ENCODE measurements at places on chromosomes 2 and 18. TPM values are rescaled to one million over a fixed set of nuclear protein-coding genes. Genes with fewer than 3 reads are reported as not detected.

The RBM44 gene
- total RNA-seq, result 0.58 TPM

The BOD1L2 gene
- total RNA-seq, result not detected

The CXCR1 gene
- total RNA-seq, result not detected

The SULT1C4 gene
- total RNA-seq, result 5.2 TPM

The FTCDNL1 gene
- total RNA-seq, result 1.6 TPM

DNA sequence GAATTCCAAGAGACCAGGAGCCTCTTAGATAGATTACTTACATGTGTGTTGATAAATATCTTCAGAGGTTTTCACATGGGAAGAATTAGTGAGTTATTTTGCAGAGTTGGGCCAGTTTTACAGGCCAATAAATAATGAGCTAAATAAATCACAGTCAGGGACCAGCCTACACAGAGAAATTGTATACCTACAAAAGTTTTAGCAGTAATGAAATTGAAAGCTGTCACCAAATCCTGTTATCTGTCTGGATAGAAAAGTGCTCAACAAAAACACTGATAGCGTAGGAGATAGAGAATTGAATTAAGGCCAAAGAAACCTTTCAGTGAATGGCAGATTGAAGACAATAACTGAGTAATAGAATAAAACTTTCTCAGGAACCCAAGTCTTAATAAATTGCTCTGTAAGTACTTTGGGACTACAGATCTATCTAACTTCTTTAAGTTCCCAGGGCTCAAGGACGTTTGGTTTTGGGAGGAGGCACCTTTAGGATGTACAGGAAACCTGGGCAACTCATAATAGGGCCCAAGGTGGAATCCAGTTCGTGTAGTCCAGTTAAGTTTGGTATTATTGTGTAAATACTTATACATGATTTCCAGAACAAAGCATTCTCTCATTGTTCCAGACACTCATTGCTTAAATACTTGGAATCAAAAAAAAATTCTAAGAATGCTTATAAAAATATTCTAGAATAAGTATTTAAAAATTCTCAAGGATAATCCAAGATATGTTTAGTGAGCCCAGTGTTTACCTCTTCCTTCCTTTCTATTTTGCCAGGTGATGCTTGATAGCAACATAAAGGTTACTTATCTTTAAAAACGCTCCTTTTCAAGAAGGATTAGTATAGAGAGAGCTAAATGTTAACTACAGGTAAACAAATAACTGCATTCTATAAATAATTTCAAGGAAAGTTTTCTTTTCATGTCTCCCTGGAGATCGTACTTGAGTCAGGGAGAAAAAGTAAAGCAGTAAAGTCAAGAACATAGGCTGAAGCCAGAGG lies 134.5 kb downstream of the NCKAP5 start:
- no peak for DNase-seq
- H3K4me1 ChIP-seq, result no peaks in the 10 kb centered on the region
- H3K27me3 ChIP-seq, result no peaks in the 10 kb centered on the region
- no peak overlapping the region for H3K27ac ChIP-seq

DNA sequence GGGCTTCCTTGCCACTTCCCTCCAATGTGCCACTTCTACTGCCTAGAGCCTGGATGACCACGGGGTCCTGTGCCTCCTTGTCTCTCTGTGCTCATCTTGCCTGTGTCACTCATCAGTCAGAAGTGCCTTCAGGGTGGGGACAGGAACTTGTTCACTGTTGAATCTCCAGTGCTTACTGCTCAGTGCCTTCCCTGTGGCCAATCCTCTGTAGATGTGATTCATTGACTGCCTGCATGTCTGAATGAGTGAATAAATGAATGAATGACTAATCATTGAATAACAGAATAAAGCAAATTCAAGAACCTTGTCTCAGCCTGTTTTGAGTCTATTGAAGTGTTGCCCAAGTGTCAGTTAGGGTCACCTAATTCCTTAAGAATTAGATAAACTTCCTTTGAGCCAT lies 42.3 kb upstream of the FAM136A start:
- no peak for DNase-seq
- no peak overlapping the region for H3K27ac ChIP-seq
- no peaks in the 10 kb centered on the region for H3K36me3 ChIP-seq

DNA sequence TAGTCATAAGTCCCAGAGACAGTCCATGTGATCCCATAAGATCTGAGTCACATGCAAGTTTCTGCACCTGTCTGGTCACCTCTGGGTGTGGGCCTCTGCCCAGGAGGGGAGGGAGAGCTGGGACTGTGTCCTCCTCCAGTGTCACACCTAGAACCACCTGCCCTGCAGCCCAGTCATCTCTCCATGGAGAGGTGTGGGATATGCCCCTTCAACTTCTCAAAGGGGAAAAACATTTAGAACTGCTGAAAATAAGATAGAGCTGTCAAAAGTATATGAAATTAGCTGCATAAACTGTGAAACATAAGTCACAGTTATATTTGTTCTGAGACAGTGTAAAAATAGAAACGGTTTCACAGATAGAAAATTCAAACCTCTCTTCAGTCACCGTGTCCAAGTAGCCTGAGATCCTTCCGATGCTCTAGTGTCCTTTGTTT lies 55.4 kb downstream of the NGEF start:
- H3K4me1 ChIP-seq, result no peaks in the 10 kb centered on the region
- no peaks in the 10 kb centered on the region for H3K27me3 ChIP-seq
- no peak for DNase-seq
- no peak overlapping the region for H3K4me3 ChIP-seq
- H3K27ac ChIP-seq, result no peak overlapping the region

GRCh38 chr2:236001854-236002253 lies 166.3 kb downstream of the GBX2 start:
- H3K27ac ChIP-seq, result no peak overlapping the region
- DNase-seq, result no peak
- H3K4me1 ChIP-seq, result no peaks in the 10 kb centered on the region
- H3K27me3 ChIP-seq, result no peaks in the 10 kb centered on the region
- peaks cover 11% of the 10 kb centered on the region for H3K36me3 ChIP-seq

DNA sequence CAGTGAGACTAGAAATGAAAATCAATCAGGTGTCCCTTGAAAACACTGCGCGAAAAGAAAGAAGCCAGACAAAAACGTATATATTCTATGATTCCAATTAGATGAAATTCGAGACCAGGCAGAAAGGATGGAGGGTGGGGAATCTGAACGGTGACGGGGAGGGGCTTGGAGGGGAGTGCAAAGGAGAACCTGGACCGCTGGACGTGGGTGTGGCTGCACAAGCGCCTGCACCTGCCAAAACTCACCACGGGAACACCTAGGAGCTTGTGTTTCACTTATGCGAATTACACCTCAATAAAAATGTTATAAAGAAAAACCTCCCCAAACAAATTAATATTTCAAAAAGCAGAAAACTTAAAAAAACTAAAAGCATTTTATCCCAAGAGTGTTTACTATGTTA lies 21.9 kb downstream of the THAP4 start:
- no peak overlapping the region for H3K4me3 ChIP-seq
- H3K36me3 ChIP-seq, result peaks cover 7% of the 10 kb centered on the region
- peaks cover 20% of the 10 kb centered on the region for H3K4me1 ChIP-seq
- no peak for DNase-seq
- H3K27ac ChIP-seq, result no peak overlapping the region

DNA sequence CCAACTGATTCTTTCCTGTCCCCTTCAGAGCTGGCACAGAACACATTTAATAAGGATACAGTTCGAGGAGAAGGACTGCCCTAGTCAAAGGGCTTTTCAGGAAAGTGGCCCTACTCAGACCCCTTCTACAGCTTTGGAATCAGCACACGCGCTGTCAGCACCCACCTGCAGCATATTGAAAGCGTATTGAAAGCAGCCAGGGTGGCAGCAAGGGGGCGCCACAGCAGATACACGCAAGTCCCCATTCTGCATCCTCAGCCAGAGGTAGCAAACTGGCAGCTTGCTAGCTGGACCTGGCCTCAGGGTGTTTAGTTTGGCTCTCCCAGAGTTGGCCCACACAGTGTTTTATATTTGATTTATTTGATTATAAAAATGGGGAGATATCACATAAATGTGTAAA lies 101.0 kb upstream of the NT5C1B start:
- no peaks in the 10 kb centered on the region for H3K36me3 ChIP-seq
- no peaks in the 10 kb centered on the region for H3K4me1 ChIP-seq
- H3K27ac ChIP-seq, result no peak overlapping the region
- H3K27me3 ChIP-seq, result no peaks in the 10 kb centered on the region

GRCh38 chr18:5891184-5891853 lies 4.0 kb downstream of the TMEM200C start:
- no peaks in the 10 kb centered on the region for H3K36me3 ChIP-seq
- no peak for DNase-seq
- peak overlapping the region; percentile 57 for H3K4me3 ChIP-seq
- peaks cover 77% of the 10 kb centered on the region for H3K27me3 ChIP-seq
- H3K27ac ChIP-seq, result no peak overlapping the region
- peaks cover 35% of the 10 kb centered on the region for H3K4me1 ChIP-seq

GRCh38 chr2:88016960-88017779 lies 823 bp upstream of the RNU2-63P start:
- H3K4me1 ChIP-seq, result peaks cover 13% of the 10 kb centered on the region
- H3K27me3 ChIP-seq, result no peaks in the 10 kb centered on the region
- no peak for DNase-seq
- H3K36me3 ChIP-seq, result no peaks in the 10 kb centered on the region
- peak overlapping the region; percentile 60 for H3K4me3 ChIP-seq

- H3K4me1 ChIP-seq, result peaks cover 2% of the 10 kb centered on the region
- no peaks in the 10 kb centered on the region for H3K36me3 ChIP-seq
- H3K27me3 ChIP-seq, result no peaks in the 10 kb centered on the region
- no peak overlapping the region for H3K4me3 ChIP-seq
- no peak for DNase-seq
- H3K27ac ChIP-seq, result no peak overlapping the region
These were observed 1.4 kb downstream of the RSAD2 start for GRCh38 chr2:6879011-6879410.

DNA sequence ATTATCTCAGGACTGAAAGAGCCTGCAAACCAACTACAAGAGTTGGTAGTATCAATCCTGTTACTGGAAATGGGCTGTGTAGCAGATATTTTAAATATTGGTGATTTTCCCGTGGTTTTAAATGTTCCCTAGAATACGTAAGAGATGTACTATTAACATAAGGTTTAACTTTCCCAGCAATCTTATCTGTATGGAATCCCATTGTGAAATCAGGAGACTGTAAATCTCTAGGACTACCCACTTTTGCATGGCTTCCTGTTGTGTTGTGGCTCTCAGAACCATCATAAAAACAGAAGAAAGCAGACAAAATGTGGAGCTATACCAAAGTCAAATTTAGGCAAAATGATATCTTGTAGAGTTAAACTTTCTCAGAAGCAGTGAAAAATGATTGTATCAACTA lies 641.5 kb upstream of the SETBP1 start:
- no peaks in the 10 kb centered on the region for H3K36me3 ChIP-seq
- no peak overlapping the region for H3K27ac ChIP-seq
- H3K27me3 ChIP-seq, result no peaks in the 10 kb centered on the region
- DNase-seq, result no peak
- no peak overlapping the region for H3K4me3 ChIP-seq
- H3K4me1 ChIP-seq, result peaks cover 12% of the 10 kb centered on the region

GRCh38 chr18:13496691-13497281 lies 229.6 kb downstream of the FAM210A start:
- no peak overlapping the region for H3K4me3 ChIP-seq
- H3K4me1 ChIP-seq, result peaks cover 18% of the 10 kb centered on the region
- H3K36me3 ChIP-seq, result peaks cover 13% of the 10 kb centered on the region
- H3K27ac ChIP-seq, result no peak overlapping the region
- no peak for DNase-seq

- H3K27me3 ChIP-seq, result no peaks in the 10 kb centered on the region
- H3K4me3 ChIP-seq, result no peak overlapping the region
- no peaks in the 10 kb centered on the region for H3K36me3 ChIP-seq
- H3K27ac ChIP-seq, result no peak overlapping the region
These were observed 26.5 kb downstream of the NCKAP1 start for GRCh38 chr2:183011743-183012142.

- H3K36me3 ChIP-seq, result no peaks in the 10 kb centered on the region
- H3K27ac ChIP-seq, result no peak overlapping the region
- no peak for DNase-seq
- no peaks in the 10 kb centered on the region for H3K27me3 ChIP-seq
- H3K4me1 ChIP-seq, result peaks cover 13% of the 10 kb centered on the region
These were observed 240.4 kb downstream of the HAUS1 start for GRCh38 chr18:46344416-46345180.

DNA sequence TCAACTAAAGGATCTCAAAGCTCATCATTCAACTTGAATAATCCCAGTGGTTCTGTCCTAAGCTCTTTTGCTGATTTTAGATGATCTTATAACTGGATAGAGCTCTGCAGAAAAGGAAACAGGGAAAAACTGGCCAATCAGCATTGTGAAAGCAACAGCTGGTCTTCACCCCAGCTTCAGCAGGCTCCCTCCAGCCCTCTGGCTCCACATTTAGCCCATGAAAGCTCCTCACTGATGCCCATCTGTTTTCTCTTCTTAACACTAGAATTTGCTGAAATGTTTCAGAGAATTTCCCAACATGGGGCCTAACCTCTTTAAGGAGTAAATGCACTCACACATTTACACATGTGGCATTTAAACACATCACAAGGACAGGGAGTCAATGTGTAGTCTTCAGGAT lies 223.3 kb downstream of the CNTNAP5 start:
- H3K27me3 ChIP-seq, result no peaks in the 10 kb centered on the region
- H3K27ac ChIP-seq, result no peak overlapping the region
- H3K4me1 ChIP-seq, result no peaks in the 10 kb centered on the region
- H3K36me3 ChIP-seq, result no peaks in the 10 kb centered on the region
- no peak overlapping the region for H3K4me3 ChIP-seq

DNA sequence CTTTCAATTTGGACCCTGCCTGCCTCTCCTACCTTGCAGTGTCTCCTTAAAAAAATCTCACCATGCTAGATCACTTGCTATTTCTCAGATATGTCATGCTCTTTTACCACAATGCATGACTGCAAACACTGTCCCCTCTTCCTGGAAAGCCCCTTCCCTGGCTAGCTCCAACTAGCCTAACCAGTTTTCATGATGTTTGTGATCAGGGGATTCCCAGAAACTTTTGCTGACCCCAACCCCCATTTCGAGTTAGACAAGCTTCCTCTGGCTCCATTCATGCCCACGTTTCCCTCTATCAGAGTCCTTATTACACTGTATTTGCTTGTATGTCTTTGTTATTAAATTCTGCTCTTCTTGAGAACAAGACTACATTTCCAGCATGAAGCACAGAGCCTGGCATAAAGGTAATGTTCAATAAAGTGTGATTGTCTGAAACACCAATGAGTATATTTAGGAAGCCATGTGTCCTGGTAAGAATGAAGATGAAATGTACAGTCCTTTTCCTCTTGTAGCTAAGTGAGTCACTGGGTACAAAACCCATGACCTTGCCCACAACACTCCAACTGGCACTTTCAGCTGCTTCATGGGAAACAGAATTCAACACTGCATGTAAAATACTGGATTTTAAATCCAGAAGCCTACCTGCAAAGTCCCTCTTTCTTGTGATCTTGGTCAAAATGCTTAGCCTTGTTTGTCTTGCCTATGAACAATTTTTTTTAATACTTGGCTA lies 62.0 kb upstream of the ATL2 start:
- no peak overlapping the region for H3K27ac ChIP-seq
- DNase-seq, result no peak
- no peaks in the 10 kb centered on the region for H3K36me3 ChIP-seq

- no peak overlapping the region for H3K4me3 ChIP-seq
- H3K27me3 ChIP-seq, result no peaks in the 10 kb centered on the region
- H3K4me1 ChIP-seq, result no peaks in the 10 kb centered on the region
These were observed 400.5 kb upstream of the FSIP2 start for GRCh38 chr2:185338104-185338503.

DNA sequence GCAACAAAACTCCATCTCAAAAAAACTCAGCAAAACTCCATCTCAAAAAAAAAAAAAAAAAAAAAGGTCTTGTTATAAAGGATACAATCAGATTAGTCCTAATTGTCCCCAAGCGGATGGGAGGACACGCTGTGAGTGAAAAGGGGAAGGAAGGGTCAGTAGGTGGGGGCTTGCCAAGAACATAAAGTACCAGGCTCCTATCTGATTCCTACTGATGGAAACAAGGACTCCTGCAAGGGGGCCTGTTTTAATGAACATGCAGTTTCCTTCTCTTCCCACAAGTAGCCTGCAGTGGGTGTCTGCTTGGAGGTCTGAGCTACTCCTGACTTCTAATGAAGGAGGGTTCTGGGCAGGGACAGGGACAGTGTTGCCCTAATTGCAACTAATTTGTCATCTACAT lies 7.9 kb downstream of the SCG2 start:
- H3K27me3 ChIP-seq, result no peaks in the 10 kb centered on the region
